ENCODE measurements at places on chromosomes 16 and 17.
A peak's percentile ranks its signal among the peaks of the same experiment; 100 is the strongest.

DNA sequence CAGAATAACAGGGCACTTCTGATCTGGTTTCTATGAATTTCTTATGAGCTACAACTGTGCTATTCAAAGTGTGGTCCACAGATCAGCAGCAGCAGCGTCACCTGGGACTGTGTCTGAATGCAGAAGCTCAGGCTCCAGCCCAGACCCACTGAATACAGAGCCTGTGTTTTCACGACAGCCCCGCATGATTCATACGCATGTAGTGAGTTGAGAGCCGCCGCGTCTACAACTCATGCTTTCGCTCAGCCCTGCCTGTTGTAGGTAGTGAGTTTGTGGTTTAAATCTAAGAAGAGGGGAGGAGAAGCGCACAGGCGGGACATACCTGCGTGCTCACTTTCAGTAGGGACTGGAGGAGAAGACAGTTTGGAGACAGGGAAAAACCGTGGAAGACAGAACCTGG lies 28.5 kb upstream of the ELAC2 start:
- no peak for DNase-seq

DNA sequence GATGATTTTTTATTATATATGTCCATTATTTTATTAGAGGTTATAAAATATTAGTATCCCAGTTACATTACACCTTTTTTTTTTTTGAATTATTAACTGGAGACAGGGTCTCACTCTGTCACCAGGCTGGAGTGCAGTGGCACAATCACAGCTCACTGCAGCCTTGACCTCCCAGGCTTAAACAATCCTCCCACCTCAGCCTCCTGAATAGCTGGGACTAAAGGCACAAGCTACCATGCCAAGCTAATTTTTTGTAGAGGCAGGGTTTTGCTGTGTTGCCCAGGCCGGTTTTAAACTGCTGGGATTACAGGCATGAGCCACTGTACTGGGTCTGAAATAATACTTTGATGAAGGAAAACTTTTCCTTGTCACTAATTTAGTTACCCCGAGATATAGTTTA lies 63.6 kb downstream of the VMP1 start:
- no peak for DNase-seq

DNA sequence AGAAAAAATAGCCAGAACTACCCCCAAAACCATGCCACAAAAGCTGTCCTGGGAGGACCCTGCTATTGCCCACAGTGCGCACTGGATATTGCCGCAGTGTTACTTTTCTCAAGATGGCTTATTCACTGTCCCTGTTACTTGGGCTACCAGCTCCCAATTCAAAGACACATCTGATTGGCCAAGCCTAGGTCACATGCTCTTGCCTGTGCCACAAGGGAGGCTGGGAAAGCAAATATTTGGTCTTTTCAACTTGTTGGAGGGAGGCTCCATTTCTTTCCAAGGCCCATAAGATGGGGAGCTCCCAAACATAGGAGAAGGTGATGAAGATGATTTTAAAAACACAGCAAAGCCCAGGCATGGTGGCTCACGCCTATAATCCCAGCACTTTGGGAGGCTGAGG lies 257.0 kb downstream of the SHISA9 start:
- DNase-seq = no peak

DNA sequence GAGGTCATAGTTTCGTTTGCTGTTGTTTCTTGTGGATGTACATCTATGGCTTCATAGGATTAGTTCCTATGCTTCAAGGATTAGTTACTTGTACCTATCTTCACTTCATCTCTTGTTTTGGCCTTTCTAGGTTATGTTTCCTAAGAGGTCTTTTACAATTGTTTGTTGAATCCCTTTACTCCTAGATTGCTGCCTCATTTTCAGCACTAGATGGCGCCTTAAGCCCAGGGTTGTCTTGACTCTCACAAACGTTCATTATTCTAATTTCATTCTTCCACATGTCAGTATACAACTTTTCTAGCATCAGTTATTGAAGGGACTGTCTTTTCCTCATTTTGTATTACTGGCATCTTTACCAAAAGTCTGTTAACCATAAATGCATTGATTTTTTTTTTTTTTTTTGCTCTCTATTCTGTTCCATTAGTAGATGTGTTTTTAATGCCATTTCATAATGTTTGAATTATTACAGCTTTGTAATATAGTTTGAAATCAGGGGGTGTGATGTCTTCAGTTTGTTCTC lies 45.0 kb upstream of the NACA2 start:
- peak; percentile 68 for DNase-seq

- no peak for DNase-seq
Measured at GRCh38 chr16:50004239-50004638, 20.8 kb upstream of the CNEP1R1 start.

GRCh38 chr17:50816771-50817751 lies 18.3 kb upstream of the WFIKKN2 start:
- DNase-seq = peak; percentile 62

- no peak for DNase-seq
Measured at GRCh38 chr17:73337330-73337710, 25.5 kb upstream of the CDC42EP4 start.

- no peak for DNase-seq
Measured at GRCh38 chr17:58191241-58191896, 1.2 kb upstream of the EPX start.

DNA sequence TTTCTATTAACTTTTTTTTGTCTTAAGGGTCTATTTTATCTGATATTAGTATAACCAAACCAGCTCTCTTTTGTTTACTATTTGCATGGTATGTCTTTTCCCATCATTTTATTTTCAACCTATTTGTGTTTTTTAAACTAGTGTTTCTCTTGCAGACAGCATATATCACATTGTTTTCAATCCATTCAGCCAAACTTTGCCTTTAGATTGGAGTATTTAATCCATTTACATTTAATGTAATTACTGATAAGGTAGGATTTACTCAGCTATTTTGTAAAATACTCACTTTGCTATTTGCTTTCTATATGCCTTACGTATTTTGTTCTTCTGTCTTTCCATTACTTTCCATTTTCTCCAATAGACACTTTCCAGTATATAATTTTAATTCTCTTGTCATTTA lies 108.0 kb upstream of the NACA2 start:
- no peak for DNase-seq

DNA sequence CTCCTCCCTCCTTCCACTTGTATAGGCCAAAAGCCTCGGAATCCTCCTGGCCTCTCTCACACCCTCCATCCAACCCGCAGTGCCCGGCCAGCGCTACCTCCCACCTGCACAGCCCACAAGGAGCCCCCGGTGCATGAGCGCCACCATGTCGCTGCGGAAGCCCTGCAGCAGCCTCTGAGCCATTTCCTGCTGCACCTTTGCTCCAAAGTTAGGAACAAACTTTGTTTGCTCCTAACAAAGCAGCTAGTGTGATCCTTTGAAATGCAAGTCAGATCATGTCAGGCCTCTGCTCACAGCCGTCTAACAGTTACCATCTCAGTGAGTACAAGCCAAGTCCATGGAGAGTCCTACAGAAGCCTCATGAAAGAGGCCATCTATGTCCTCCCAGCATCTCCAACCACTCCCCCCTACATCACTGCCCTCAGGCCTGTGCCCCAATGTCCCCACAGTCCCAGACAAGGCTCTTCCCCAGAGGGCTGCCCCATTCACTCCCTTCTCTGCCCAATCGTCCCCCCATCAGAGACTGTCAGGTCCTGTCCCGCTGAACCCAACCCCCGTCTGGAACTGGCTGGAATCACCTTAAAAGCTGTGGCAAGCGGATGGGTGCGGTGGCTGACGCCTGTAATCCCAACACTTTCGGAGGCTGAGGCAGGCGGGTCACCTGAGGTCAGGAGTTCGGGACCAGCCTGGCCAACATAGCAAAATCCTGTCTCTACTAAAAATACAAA lies 7.5 kb downstream of the DCAKD start:
- DNase-seq = no peak

DNA sequence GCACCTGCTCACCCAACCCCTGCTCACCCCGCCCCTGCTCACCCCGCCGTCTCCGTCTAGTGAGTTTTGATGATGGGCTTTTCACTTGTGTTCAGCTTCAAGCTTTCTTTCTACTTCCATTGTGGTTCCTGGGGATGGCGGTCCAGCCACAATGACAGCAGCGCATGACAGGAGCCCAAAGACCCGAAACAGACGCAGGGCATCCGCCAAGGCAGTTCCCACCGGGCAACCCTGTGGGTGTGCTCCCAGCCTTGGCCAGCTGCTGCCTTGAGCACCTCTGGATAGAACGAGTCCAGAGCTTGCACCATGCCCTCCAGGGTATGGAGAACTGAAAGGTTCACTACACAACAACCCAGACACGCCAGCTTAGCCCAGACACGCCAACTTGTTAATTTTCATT lies 92.9 kb upstream of the CHMP6 start:
- no peak for DNase-seq

DNA sequence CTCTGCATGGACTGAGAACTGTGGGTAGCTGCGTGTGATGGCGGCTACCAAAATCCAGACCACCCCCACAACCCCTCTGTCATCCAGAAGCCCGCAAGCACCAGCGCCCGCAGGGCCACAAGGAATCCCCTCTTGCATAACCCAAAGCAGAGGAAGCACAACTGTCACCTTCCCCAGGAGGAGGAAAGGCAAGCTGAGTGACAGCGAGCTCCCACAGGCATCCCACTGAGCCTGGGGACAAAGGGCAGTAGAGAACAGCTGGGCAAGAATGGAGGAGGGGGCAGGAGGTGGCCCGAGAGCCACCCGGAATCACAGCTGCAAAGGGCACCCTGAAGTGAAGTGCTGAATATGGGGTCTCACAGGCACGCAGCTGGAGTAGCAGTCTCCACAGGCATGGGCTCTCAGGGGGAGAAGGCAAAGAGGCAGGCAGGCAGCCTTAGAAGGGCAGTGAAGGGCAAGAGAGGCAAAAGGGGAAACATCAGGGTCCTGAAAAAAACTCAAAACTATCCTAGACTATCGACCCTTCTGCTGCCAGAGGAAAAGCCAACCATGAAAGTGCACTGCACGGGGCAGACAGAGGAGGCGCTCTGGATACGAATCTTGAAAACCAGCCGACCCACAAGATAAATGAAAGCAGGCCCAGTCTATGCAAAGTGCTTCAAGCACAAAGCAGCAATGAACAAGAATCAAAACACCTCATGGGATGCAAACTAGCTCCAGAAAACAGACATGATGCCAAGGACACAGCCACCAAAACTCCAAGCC lies 17.1 kb downstream of the USP36 start:
- no peak for DNase-seq

DNA sequence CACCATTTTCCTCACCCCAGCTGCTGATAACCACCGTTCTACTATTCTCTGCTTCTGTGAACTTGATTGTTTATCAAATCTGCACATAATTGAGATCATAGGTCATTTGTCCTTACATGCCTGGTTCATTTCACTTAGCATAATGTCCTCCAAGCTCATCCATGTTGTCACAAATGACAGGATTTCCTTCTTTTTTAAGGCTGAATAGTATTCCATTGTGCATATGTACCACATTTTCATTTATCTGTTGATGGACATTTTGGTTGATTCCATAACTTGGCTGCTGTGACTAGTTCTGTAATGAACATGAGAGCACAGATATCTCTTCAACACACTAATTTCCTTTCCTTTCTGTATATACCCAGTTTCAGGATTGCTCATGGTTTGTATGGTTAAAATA lies 225.3 kb upstream of the TBX2 start:
- no peak for DNase-seq

DNA sequence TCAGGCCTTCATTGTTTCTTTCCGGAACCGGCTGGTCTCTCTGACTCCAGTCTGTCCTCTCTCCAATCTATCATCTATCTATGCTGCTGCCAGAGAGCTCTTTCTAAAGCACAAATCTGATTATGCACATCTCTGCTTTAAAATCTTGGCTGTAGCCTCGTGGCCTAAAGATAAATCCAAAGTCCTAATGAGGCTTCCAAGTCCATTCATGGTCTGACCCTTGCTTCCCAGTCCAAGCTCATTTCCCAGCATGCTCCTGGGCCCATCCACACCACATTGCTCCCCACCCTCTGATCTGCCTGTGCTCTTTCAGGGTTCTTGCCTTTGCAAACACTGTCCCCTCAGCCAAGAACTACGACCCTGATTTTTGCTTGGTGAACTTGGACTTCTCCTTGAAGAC lies 21.5 kb upstream of the PHB1 start:
- DNase-seq = no peak

DNA sequence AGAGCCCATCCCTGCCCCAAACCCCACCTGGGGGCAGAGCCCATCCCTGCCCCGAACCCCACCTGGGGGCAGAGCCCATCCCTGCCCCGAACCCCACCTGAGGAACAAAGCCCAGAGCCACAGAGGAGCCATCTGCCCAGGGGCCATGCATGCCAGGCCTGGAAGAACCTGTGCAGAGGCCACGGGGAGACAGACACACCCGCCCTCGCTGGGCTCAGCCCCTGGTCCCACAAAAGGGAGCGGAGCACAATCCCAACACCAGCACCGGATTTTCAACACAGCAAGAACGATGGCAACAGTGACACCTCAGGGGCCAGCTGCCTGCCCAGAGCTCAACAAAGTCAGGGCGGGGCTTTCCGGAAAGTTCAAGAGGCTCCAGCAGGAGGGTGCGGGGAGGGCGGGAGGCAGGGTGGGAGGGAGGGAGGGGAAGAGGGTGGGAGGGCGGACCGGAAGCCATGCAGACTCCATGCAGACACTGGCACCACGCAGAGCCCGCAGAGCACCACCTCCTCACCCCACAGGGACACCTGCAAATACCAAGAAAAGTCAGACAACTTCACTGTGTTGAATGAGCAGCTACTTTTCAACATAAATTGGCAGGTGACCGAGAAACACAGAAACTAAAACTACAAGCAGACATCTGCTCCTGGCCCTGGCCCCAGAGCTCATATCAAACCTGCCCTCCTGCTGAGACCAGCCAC lies 27.9 kb upstream of the C16orf95 start:
- DNase-seq = peak; percentile 67

DNA sequence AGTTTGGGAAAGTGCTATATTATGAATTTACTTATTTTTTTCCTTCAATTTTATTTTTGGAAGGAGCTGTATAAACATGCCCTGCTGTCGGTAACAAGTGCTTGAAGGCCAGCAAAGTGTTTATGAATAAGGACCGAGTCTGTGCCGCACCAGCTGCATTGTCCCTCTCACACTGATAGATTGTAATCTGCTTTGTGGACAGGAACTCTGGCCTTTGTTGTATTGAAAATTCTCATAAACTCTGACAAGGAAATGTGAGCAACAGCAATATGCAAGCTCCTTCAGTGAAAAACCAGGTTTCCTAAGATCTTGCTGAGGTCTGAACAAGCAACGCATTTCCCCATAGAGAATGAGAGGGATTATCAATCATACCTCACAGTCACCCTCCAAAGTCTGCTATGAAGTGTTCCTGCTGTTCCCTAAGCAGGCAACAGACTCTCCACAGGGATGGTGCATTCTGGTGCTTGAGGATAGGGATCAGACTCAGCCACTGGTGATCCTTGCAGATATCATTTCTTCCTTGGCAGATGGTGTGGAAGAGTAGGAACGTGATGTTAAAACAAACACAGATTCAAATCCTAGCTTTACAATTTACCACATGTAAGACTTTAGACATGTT lies 109.6 kb downstream of the KCNJ2 start:
- no peak for DNase-seq

Measured in CD4-positive, alpha-beta T cell treated with Interleukin-10 for 1 hour (primary cell).